ENCODE measurements at places on chromosomes 11 and 22. TPM values are rescaled to one million over a fixed set of nuclear protein-coding genes. Genes with fewer than 3 reads are reported as not detected.

- no peak for DNase-seq
These were observed 52.0 kb upstream of the PRSS23 start for GRCh38 chr11:86748296-86748695.

- no peak for DNase-seq
These were observed 21.8 kb upstream of the UPK3A start for GRCh38 chr22:45262931-45263462.

- DNase-seq, result no peak
These were observed 26.3 kb downstream of the MEI1 start for GRCh38 chr22:41725510-41726110.

DNA sequence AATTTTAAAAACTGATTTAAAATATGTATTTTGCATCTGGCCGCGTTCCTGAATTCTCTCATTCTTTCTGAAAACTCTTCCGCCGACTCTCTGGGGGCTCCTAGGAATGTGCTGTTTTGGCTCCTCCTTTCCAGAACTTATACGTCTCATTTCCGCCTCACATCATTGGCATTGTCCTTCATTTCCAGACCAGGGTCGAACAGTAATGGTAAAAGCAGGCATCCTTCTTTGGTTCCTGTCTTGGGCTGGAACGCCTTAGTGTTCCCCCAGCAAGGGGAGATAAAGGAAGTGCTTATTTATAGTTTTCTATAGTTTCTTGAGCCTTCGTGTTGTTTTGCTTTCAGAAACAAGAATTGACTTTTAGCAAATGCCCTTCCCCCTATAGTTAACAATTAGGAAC lies 10.9 kb upstream of the TNNT3 start:
- peak; percentile 77 for DNase-seq

GRCh38 chr11:44833877-44834452 lies 107.2 kb downstream of the TSPAN18 start:
- DNase-seq, result no peak

DNA sequence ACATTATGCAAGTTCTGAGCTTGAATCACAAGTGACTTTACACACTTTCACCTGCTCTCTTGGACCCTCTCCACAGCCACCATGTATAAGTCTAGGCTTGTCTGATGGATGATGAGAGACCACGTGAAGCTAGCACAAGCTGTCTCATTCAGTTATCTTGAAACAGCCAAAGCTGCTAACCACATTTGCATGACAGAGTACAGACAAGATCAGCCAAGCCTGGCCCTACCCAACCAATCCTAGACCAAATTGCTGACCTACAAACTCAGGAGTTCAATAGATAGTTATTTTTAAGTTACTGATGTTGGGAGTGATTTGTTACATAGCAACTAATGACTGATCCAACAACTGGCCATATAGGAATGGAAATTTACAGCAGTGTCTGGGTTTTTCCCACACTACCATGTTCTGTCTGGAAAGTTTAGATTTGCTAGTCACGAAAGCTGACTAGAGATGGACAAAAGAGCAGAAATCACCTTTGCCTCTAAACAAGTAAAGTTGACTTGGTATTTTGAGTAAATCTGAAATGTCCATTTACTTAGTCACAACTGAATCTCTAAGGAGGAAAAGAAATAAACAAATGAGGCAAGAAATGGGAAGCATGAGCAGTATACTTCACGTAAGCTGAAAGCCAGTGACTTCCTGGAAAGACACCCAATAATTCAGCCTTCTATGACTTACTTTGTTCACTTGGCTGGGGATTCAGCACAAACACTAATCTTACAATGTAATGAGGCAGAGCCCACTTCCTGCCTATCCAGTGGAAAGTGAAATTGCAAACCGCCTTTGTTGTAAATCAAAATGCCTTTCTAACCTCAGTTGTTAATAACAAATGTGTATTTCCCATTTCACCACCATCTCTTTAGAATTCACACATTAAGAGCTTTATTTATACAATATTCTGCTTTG lies 101.7 kb downstream of the FAM181B start:
- peak; percentile 41 for DNase-seq

DNA sequence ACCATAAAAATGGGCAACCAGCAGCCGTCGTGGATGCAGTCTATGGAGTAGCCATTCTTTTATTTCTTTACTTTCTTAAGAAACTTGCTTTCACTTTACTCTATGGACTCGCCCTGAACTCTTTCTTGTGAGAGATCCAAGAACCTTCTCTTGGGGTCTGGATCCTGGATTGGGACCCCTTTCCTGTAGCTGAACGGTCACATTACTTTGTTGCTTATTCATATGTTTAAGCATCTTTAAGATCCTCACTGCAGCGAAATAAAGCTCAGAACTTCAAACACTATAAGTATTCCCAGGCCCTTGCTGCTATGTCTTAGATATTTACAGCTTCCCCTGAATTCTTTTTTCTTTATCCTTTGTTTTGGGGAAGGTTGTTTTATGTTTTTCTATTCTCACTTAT lies 187.8 kb upstream of the DDI1 start:
- DNase-seq, result no peak

GRCh38 chr22:29313576-29314466 lies 1.7 kb downstream of the RASL10A start:
- DNase-seq, result no peak

DNA sequence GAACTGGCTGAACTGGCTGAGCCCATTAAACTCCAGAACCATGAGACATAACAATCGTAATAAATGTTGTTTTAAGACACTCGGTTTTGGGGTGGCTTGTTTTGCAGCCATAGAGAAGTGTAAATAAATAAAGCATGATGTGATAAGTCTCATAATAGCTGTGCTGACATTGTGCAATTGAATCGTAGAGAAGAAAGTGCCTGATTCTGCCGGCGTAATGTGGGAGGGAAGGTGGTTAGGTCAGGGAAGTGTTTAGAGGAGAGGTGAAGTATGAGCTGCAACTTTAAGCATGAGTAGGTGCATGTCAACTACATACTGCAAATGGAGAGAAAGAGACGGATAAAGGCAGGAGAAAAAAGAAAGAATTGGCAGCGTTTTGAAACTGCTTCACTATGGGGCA lies 217.1 kb downstream of the BLID start:
- no peak for DNase-seq

DNA sequence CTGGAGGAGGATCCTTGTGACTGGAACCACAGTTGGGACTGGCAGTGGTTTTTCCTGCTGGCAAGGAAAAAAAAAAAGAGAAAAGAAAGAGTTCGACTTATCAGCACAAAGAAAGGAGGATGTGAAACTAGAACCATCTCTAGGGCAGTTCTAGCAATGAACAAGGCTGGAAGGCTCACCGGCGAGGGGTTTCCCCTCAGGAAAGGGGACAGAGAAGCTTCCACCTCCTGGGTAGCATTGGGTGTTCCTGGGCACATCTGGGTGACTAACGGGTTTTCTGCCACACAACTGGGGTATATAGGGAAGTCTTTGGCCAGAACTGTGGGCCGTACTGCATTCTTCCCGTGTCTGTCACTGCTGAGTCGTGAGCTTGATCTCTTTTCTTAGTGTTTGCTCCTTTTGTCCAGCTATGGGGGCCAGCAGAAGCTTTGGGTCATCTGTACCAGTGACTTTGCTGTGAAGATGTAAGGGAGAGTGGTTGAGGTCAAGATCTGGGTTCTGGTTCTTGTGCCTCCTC lies 109.4 kb upstream of the OR4B1 start:
- no peak for DNase-seq

The OR4D5 gene
- polyA plus RNA-seq, result not detected

The C11orf68 gene
- 30.9 TPM for polyA plus RNA-seq

The ADM2 gene
- 3.8 TPM for polyA plus RNA-seq

The SEPTIN3 gene
- 5.9 TPM for polyA plus RNA-seq

The SSH3 gene
- polyA plus RNA-seq, result 23.1 TPM

The CAVIN3 gene
- polyA plus RNA-seq, result 17.1 TPM

The HIKESHI gene
- 43.3 TPM for polyA plus RNA-seq

The EFEMP2 gene
- 87.9 TPM for polyA plus RNA-seq

The MUC5B gene
- polyA plus RNA-seq, result 0.05 TPM

All from renal cortex interstitium (tissue), 15 donors.